ENCODE measurements at places on chromosomes 7 and 10. TPM values are rescaled to one million over a fixed set of nuclear protein-coding genes. Genes with fewer than 3 reads are reported as not detected.

ADAM12 gene
- 141 TPM for total RNA-seq

PAX4 gene
- not detected for total RNA-seq

GRCh38 chr7:83546586-83546985 lies 102.4 kb downstream of the SEMA3E start:
- no peak overlapping the region for H3K27ac ChIP-seq
- no peaks in the 10 kb centered on the region for H3K27me3 ChIP-seq

GRCh38 chr7:85567983-85568382 lies 381.1 kb upstream of the SEMA3D start:
- no peak overlapping the region for H3K4me3 ChIP-seq
- no peak for DNase-seq
- no peaks in the 10 kb centered on the region for H3K36me3 ChIP-seq
- H3K27ac ChIP-seq = no peak overlapping the region
- H3K4me1 ChIP-seq = peaks cover 12% of the 10 kb centered on the region
- no peaks in the 10 kb centered on the region for H3K27me3 ChIP-seq

DNA sequence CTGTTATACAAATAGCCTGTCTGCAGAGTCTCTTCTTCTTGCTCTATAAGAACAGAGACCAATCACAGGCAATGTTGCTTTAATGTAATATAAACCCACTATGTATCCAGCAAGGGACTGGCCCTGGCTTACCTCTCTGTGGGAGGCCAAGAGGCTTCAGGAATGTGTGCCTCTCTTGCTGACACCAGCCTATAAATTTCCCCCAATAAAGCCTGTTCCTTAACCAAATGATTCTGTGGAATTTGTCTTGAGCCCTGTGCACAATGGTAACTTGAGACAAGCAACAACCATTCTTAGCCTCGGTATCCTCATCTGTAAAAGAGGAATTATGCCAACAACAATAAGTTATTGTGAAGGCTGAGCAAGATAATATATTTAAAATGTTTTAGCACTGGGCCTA lies 563.7 kb downstream of the GRM8 start:
- H3K4me1 ChIP-seq = no peaks in the 10 kb centered on the region
- H3K27me3 ChIP-seq = no peaks in the 10 kb centered on the region
- no peak overlapping the region for H3K27ac ChIP-seq
- no peak for DNase-seq

DNA sequence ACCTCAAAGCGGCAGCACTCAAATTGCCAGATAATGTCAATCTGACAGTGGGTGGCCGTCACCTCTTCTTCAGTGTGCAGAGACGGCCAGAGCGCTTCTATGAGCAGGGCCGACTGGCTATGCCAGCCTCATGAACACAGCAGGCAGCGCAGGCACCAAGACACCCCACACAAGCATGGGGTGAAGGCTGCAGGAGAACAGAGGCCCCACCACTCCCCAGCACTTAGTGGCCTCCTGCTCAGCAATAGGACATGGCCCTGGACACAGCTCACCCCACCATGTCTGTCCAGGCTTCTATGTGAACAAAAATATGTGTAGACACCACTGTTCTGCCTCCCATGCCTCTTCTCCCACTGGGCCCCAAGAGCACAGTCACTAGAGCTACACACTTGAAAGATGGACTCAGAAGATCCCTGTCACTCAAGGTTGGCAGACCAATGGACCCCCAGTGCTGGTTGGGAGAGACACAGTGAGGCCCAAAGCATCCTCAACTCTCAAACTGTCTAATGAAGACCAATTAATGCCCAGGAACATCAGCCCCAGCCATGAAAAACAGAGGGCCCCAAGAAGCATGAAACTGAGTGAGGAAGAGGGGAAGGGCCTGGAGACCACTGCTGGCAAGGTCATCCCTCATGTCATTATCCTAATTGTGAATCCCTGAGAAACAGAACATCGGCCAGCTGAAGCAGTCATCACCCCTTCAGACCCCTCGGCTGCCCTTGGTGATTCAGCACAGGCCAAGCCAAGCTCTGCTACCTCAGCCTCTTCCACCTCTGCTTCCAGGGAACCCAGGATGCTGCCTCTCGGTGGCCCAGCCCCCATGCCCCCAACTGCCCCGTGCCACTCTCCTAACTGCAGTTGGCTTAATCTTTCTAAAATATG lies 77.7 kb downstream of the GRID1 start:
- no peak overlapping the region for H3K4me3 ChIP-seq
- DNase-seq = no peak
- no peaks in the 10 kb centered on the region for H3K36me3 ChIP-seq

DNA sequence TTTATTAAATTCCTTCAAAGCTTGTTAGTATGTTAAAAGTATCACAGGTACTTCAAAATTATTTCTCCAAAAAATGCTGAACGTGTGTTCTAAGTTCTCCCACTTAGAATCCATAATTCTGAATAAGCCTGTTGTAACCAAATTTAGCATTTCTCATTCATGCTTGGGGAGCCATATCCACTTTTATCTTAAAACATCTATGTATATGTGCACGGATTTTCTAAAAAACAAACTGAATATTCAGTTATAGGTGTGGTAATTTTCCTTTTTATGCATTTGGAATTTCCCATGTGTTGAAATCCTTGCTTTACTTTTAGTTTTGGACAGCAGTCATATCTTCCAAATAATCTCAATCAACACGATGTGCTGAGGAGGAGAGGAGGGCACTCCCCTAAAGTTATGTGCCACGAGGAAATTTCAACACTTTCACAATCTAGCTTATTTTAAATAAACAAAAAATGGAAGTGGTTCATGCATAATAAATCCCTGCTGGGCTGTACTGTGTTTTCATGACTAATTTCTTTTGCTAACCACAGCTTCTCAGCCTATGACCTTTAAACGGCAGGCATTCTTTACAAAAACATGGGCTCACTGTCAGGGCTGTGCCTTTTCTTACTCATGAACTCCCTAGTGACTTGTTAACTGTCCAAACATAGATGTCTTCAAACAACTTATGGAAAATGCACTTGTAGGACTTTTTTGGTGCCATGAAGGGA lies 380.3 kb upstream of the SEMA3C start:
- H3K36me3 ChIP-seq = no peaks in the 10 kb centered on the region
- peak overlapping the region; percentile 35 for H3K4me3 ChIP-seq
- H3K27ac ChIP-seq = peak overlapping the region; percentile 62
- peak; percentile 97 for DNase-seq
- H3K27me3 ChIP-seq = no peaks in the 10 kb centered on the region
- H3K4me1 ChIP-seq = peaks cover 36% of the 10 kb centered on the region

GRCh38 chr7:54825368-54825767 lies 66.4 kb upstream of the SEC61G start:
- 0 out of 2 replicates have a peak, but pooled peaks cover 4% of the 10 kb centered on the region for H3K27me3 ChIP-seq

DNA sequence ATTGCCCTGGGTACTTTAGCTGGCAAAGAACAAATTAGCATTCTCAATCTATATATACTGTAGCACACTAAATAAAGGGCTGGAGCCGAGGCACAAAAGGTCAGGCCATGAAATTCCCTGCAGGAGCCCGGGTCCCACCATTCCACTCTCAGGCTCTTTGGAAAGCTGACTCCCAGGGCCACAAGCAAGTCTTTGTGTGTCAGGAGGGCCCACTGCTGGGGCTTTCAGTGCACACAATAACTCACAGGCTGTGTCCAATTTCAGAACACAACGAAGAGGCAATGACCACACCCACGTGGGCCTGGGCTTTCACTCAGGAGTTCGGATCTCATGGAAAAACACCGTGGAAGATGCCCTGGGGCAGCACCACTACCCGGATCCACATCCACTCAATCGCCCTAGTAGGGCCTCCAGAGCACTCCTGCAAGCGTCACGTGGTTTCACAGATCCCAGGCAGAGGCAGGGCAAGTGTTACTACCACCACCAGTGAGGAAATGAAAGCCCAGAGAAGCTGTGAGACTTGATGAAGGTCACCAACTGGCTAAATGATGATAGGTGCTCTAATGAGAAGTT lies 60.3 kb downstream of the COBL start:
- no peaks in the 10 kb centered on the region for H3K36me3 ChIP-seq
- DNase-seq = no peak
- no peak overlapping the region for H3K27ac ChIP-seq
- H3K4me1 ChIP-seq = no peaks in the 10 kb centered on the region
- H3K4me3 ChIP-seq = no peak overlapping the region

DNA sequence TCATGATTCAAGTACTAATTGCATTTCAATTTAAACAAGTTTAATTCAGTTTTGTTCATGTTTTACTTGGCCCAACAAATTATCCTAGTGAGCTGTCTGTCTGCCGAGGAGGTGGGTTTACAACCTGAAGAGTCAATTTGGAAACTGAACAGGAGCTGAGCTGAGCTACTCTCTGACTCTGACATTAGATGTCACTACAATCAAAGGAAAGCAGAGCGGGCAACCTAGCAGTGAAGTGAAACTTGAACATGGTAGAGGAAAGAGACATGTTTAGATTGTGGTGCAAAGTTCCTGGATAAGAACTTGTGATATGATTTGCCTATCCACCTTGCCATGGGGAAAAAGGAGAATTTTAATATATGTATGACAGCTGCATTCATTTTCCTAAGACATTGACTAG lies 9.6 kb upstream of the AGR3 start:
- no peak overlapping the region for H3K27ac ChIP-seq
- no peaks in the 10 kb centered on the region for H3K36me3 ChIP-seq
- peak; percentile 66 for DNase-seq
- no peak overlapping the region for H3K4me3 ChIP-seq

- no peaks in the 10 kb centered on the region for H3K36me3 ChIP-seq
- no peaks in the 10 kb centered on the region for H3K4me1 ChIP-seq
- no peak for DNase-seq
- H3K27me3 ChIP-seq = no peaks in the 10 kb centered on the region
- H3K27ac ChIP-seq = no peak overlapping the region
Observed at GRCh38 chr7:12315049-12315448, 88.6 kb downstream of the VWDE start.

DNA sequence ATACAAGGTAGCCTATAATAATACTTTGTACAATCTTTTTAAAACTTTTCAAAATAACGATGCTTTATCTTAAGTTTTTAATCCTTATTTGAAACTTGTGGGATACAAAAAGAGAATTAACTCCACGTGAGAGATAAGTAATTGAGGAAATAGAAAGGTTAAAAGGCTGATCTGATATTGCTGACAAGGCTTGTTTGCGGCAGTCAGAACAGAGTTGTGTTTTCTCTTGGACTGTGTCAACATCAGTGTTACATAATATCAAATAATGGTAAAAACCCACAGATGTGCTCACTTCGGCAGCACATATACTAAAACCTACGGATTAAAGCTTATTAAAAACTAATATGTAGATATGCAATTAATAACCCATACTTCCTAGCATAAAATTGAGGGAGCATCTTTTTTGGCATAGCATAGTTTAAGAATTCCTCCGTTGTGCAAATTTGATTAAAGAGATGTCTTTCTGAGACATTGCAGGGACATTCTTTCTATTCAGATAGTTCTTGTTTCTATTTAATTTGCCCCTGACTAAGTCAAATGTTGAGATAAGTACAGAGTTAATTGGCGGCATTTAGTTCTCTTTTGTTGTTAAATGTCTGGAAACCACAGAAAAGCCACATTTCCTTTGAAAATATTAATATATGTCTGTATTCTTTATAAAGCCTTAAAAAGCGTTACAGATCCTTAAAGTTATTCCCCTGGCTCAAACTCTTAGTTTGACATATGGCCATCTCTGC lies 63.3 kb downstream of the FAM185A start:
- DNase-seq = no peak
- H3K27me3 ChIP-seq = no peaks in the 10 kb centered on the region
- H3K4me1 ChIP-seq = peaks cover 12% of the 10 kb centered on the region
- no peak overlapping the region for H3K4me3 ChIP-seq

DNA sequence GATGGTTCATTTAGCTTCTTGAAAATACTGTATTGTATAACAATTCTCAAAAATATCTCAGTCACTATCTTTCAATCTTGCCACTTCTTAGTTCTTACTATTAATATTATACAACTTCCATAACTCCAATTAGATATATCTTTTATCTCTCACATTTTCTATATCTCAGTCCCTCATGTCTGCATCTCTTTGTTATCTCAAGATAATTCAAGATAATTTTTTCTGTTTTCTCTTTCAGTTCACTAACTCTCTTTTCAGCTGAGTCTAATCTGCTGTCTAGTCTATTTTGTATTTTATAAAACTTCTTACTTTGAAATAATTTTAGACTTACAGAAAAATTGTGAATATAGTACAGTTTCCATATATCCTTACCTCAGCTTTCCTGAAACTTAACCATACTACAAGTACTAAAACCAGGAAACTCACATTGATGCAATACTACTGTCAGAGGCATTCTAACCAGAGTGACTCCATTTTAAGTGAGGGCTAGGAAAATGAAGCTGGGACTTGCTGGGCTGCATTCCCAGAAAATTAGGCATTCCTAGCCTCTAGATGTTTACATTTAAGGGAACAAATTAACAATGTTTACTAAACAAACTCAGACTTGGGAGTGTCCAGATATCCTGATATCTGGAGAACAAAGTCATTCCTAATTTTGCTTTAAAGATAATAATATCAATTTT lies 38.4 kb downstream of the DNAJC1 start:
- no peaks in the 10 kb centered on the region for H3K36me3 ChIP-seq
- DNase-seq = no peak
- H3K4me1 ChIP-seq = peaks cover 10% of the 10 kb centered on the region
- H3K27me3 ChIP-seq = no peaks in the 10 kb centered on the region

All from GM23248 (cell line).